ENCODE measurements at places on chromosomes 4 and X.

- peak; percentile 16 for DNase-seq
These were observed 108.2 kb downstream of the PCDH7 start for GRCh38 chr4:30828264-30828926.

- no peak for DNase-seq
These were observed 491.1 kb upstream of the ADGRL3 start for GRCh38 chr4:60709061-60709460.

DNA sequence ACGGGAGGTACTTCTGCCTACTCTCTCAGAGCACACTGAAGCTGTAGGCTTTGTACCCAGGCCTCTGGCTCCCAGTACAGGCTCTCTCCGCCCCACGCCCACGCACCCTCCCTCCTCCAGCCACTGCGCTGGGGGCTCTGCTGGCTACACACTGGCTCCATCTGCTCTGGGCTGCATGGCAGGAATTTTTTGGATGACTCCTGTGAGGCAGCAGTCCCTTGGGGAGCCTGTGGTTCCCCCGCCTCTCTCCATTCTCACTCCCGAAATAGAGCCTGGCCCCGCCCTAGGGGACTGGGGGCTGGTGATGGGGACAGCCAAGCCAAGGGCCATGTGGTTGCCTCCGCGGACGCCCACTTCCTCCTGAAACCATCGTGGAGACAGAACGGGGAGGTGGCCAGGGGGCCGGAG lies 58.1 kb upstream of the ADRA2C start:
- peak; percentile 86 for DNase-seq

GRCh38 chr4:73259571-73260090 lies 1.0 kb upstream of the ANKRD17 start:
- peak; percentile 36 for DNase-seq

DNA sequence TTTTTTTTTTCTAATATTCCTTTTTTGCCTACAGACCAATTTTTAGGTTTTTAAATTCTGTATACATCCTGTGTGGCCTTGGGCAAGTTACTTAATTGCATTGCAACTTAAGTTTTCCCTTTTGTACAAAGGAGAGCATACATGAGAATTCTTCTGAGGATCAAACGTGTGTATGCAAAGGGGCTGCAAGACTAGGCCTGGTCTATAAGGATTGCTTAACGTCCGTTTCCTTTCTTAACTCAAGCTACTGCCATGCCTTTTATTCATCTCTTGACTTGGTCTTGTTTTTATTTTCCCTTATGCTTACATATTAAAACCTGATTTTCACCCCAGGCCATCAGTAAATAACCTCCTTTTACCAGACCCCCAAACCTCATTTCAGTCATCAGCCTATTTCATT lies 13.6 kb downstream of the RBPJ start:
- DNase-seq, result no peak

GRCh38 chrX:19303256-19303880 lies 40.4 kb upstream of the PDHA1 start:
- peak; percentile 64 for DNase-seq

DNA sequence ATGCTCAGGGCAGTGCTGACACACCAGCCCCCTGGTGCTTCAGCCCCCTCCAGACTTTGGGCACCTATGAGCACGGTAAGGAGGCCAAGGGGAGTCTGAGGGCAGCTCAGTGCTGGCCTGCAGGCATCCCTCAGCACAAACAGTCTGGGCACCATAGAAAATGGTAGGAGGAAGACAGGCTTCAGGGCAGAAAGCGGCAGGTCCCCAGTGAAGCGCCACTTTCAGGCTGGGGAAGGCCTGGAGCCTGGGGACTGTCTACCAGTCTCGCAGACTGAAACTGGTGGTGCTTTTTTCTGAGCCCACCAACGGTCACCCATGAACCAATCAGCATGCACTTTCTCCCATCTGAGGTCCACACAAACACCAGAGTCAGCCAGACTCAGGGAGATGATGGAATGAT lies 1074.7 kb downstream of the PCDH18 start:
- DNase-seq, result no peak

GRCh38 chrX:107677501-107677901 lies 49.2 kb downstream of the PRPS1 start:
- no peak for DNase-seq

DNA sequence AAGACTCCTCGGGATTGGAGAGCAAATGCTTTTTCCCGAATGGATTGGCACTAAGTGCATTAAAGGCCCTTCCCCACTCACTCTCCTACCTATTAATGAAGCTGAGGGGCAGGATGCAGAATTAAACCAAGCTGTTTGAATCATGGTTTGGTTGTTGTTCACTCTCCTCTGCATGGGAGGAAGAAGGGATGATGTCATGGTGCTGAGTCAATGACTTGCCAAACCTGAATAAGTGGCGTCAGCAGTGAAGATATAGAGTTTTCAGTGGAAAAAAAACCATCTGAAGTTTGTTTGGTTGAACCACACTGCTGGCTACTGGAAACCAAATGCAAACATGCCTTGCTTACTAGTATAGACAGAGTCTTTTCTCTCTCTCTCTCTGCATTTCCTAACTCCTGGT lies 19.8 kb upstream of the ZXDA start:
- no peak for DNase-seq

DNA sequence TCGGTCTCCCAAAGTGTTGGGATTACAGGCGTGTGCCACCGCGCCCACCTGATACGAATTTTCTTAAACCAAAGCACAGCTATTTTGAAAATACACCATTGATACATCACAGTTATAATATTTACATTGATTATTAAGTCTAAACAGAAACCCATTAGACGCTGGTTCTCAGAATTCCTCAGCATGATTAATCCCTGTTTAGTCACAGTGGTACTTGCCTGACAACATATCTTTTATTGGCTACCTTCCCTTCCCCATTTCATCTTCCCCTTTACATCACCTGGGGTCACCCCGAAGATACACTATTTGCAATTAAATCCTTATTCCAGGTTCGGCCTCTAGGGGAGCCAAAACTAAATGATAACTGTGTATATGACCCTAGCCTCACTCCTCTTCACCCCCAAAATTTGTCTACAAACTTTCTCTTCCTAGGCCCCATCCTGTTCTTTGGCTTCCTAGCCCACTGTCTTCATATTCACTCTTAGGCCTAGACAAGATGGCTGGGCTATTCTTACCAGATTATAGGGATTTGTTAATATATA lies 36.8 kb upstream of the IL1RAPL1 start:
- DNase-seq, result no peak

DNA sequence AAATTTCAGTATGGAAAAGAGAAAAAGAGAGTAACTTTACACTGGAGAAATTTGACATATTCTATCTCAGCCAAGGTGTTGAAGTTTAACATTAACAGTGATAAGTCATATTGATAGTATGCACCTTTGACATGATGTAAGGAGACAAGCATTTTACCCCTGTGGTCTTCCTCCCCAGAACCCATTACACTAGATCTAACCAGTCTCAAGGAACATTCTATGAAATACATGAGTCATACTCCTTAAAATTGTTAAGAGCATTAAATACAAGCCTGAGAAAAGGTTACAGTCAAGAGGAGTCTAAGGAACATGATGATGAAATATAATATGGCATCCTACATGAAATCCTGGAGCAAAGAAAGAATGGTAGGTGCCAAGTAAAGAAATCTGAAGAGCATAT lies 1151.3 kb upstream of the IGFBP7 start:
- no peak for DNase-seq

DNA sequence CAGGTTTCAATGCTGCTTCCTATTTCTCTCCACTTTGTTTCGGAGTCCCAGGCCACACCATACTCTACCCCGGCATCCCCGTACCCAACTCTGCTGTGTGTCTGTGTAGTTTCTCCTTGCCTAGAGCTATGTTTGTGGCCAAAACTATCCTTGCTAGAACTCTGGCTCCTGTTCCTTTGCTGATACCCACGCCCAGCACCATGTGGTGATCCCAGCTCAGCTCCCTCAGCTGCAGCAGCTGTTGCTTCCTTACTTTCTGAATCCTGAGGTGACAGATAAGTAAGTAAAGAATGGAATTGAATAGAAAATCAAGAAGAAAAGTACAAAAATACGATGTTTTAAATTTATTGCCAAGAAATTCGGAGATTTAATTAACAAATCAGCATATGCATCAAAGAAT lies 55.8 kb downstream of the CASP3 start:
- DNase-seq, result no peak

DNA sequence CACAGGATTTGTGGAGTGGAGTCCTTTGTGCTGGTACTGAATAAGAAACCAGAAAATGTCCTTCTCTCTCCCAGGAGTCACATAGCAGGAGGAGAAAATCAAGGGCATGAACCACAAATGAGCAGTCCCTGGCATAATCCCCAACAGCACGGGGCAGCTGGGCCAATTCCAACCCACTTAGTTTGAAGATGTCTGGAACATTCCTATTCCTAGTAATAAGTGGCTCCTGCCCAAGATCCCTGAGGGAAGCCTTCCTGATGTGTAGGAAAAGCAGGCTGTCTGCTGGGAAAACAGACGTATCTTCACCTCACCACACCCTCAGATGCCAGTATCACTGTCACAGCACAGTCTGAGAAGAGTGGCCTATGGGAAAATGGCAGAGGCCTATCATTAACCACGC lies 182.8 kb upstream of the MAP3K15 start:
- DNase-seq, result peak; percentile 79

DNA sequence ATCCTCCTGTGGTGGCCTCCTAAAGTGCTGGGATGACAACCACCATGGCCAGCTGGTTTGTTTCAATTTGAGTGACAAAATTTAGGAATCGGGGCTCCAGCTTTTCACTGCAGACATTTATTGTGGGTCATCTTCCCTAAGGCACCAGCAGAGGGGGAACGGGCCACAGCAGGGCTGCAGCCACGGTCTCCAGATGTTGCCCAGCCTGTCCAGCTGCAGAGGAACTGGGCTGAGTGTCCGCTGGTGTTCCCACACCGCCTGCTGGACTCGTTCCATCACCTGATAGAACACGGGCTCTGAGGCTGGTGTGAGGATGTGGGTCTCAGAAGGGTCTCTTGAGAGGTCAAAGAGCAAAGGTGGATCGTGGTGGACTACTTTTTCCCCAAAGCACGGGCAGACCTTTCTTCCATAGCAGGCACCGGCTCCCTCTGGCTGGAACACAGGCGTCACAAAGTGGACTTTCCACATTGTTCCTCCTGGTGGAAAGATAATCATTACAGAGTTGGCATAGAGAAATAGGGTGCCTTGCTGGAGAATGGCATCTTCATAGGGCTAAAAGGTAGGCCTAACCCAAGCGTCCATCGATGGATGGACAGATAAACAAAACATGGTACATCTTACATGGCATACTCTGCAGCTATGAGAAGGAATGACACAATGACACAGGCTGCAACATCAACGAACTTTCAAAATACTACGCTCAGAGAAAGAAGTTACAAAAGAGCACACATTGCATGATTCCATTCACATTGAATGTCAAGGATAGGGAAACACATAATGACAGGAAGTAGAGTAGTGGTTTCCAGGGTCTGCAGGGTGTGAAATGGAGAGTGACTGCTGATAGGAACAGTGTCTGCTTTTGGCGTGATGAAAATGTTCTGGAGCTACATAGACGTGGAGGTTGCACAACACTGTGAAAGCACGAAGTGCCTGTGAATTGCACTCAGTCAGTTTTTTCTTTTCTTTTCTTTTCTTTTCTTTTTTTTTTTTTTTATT lies 5.9 kb upstream of the ARSD start:
- DNase-seq, result no peak

DNA sequence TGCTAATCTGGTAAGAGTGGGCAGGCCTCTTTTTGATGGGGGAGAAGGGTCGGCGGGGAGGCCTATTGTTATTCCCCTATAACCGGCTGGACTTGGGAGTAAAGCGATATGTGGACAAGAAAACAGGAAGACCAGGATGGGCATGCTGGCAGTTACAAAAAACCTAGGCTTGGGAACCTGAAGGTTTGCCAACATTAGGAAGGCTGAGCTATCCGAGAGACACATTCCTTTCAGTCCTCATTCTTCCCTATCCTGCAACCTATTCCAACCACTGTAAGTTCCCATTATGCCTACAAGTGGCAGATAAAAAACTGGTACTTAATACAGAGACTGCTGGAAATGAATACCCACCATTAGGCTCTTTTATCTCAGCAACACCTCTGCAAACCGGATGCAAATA lies 32.4 kb upstream of the CT47C1 start:
- peak; percentile 30 for DNase-seq

DNA sequence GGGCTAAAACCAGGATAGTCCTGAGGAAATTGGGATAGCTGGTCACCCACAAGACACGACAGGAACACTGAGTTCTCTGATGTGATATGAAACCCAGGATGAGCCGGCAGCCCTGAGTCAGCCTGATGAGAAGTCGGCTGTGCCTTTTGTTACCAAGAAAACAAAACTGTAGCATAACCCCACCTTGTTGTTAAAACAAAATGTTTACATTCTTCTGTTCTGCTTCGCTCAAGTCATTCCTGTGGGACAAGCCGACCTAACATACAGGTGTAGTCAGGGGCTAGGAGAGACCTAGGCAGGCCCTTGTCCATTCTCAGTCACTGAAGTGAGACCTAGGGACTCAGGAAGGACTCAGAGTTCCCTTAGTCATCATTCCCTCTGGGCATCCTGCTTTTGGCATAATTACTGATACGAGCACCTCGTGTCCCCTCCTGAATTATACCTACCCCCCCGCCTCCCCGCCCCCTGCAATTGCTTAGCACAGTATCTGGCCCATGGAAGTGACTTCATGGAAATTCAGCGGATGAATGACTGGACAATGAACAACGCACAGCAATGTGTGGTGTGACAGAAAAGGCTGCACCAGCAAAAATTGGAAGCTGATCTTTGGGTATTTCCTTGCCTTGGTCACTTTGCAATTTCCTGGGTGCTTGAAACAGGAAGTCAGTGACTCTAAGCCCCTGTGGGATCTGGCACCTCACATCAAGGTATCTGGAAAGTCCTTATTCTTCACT lies 31.9 kb upstream of the TLR2 start:
- no peak for DNase-seq

DNA sequence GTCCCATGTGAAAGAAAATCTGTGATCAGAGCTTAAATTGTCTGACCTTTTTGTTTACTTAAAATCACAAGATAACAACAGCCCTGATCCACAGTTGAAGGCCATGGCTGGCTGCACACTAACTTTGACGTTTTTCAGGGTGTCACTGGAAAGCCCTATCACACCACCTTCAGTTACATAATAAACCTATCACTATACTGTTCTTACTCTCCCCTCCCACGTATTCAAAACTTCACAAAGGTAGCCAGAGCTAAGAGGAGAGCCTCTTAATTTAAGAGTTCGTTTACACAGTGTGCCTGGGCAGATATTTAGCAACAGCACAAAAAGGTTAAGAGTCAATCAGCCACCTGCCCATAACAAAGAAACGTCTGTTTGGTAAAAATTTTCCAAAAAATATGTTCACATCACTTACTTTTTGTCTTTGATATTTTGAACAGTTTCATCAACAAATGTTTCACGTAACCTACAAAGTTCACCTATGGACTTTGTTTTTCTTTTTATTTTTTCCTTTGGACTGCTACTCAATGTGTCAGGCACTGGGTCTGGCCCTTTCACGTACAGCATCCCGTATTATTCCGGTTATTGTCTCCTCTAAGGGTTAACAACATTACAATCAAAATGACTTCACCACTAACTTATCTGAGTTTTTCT lies 25.0 kb downstream of the RFC1 start:
- no peak for DNase-seq

- DNase-seq, result no peak
These were observed 8.8 kb downstream of the PLA2G12A start for GRCh38 chr4:109721033-109721432.

All from AG10803 (cell line).